ENCODE measurements at places on chromosomes 2 and 18. TPM values are rescaled to one million over a fixed set of nuclear protein-coding genes. Genes with fewer than 3 reads are reported as not detected.

The WNT6 gene
- total RNA-seq, result not detected

The EFR3B gene
- total RNA-seq, result 5.6 TPM

The ECEL1 gene
- not detected for total RNA-seq

DNA sequence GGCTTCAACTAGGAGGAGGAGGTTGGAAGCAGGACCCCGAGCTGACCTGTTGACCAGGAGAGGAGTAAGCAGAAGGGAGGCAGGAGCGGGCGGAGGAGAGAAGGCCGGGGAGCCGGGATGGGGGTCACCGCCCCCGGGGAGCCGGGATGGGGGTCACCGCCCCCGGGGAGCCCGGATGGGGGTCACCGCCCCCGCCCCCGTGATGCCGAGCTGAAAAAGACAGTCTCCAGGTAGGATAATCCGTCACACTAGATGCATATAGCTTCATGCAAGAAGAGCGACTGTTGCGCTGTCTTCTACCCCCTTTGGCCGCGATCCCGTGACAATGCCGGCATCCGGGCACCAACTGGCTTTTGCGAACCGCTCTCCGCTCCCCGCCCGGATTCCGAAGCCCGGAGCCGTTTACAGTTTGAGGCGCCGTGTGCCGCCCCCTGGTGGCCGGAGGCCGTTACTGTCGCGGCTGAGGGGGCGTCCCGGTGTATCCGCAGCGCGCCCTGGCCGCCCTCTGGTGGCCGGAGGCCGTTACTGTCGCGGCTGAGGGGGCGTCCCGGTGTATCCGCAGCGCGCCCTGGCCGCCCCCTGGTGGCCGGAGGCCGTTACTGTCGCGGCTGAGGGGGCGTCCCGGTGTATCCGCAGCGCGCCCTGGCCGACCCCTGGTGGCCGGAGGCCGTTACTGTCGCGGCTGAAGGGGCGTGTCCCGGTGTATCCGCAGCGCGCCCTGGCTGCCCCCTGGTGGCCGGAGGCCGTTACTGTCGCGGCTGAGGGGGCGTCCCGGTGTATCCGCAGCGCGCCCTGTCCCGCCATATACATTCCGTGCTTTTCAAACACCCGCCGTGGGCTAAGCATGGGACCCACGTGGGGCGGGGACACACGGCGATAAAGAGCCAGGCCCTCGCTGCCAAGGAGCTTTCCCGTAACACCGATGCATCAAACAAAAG, 89.6 kb downstream of the ACTR3 start:
- no peak for DNase-seq

- no peak for DNase-seq
These were observed 100.5 kb upstream of the UNC80 start for GRCh38 chr2:209671020-209671680.

GRCh38 chr2:160409480-160409879, 84.1 kb downstream of the RBMS1 start:
- DNase-seq, result no peak

DNA sequence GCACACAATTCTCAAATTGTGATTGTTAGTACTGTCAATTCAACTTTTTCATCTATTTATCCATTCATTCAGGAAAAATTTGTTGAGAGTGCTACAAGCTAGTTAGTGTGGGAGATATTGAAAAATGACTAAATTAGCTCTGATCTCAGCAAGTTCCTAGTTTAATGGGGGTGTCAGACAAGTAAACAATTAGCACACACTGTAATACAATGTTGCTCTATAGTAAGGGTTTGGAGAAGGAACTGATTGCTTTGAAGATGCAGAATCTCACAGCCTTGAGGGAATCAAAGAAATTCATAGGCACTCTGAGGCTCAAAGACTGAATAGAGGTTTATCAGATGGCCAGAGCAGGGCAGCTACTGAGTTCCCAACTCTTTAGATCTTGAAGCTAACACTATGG, 6.8 kb upstream of the CCNYL1 start:
- DNase-seq, result no peak

DNA sequence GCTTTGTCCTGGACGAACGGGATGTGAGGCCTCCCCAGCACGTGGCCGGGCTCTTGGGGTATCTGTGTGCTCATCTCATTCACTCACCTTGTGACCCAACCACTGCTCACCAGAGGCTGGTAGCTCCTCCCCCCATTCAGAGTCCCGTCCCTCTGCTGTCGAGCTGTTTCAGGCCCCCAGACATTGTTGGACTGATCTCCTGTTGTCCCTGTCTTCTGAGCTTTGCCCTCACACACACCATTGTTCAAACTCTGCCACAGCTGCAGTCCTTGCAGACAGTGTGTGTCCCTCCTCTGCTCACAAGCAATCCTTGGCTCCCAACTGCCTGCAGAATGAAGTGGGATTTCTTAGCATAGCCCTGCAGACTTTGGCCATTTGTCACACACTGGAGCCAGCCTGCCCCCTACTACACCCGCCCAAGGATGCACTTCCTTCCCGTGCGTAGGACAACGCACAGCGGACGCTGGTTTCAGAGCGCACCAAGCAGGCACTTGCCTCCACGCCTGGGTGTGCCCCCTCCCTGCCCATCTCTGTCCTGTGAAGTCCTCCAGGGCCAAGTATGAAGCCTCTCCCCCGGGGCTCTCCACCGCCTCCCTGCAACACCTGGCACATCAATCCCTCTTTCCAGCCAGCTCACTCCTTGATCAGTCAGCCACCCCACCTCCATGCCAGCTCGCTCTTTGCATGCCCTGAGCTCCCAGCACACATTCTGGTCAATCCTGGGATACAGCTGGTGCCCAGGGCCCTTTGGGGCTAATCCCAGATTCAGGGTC, 16.5 kb upstream of the PRLH start:
- DNase-seq, result no peak

- no peak for DNase-seq
These were observed 90.5 kb downstream of the GALNT1 start for GRCh38 chr18:35671966-35672603.

DNA sequence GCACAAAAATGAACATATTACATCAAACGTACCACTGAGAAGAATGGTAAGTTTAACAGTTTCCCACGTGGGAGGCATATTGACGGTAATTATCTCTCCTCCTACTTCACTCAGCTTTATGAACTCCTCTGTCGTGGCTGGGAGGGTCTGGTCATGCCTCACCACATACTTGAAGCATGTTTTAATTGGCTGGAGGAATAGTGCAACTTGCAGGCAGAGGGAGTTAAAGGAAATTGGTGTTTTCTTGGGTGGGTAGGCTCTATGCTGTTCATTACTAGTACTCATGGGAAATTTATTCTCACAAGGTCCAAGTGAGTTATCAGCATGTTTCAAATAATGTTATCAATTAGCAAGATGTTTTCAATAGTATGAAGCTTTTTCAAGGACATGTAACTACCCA, 767.0 kb downstream of the PLCL1 start:
- DNase-seq, result peak; percentile 2

GRCh38 chr2:95345563-95346230, 48.5 kb downstream of the KCNIP3 start:
- DNase-seq, result peak; percentile 84

- peak; percentile 95 for DNase-seq
These were observed 567.8 kb upstream of the KLHL29 start for GRCh38 chr2:22817197-22817596.

Measured in HT1080 (cell line).